ENCODE measurements at places on chromosomes 11 and 22.

- DNase-seq = peak; percentile 66
These were observed 49.3 kb downstream of the AHNAK start for GRCh38 chr11:62497132-62497801.

GRCh38 chr11:86738568-86738967, 61.8 kb upstream of the PRSS23 start:
- no peak for DNase-seq

GRCh38 chr11:130415731-130416529, 12.5 kb downstream of the ADAMTS8 start:
- DNase-seq = no peak

- peak; percentile 96 for DNase-seq
These were observed 7.3 kb downstream of the ADORA2A start for GRCh38 chr22:24434471-24435322.

GRCh38 chr22:44736581-44737405, 15.6 kb upstream of the ARHGAP8 start:
- no peak for DNase-seq

- DNase-seq = no peak
These were observed 29.0 kb upstream of the RASSF10 start for GRCh38 chr11:12979928-12980689.

DNA sequence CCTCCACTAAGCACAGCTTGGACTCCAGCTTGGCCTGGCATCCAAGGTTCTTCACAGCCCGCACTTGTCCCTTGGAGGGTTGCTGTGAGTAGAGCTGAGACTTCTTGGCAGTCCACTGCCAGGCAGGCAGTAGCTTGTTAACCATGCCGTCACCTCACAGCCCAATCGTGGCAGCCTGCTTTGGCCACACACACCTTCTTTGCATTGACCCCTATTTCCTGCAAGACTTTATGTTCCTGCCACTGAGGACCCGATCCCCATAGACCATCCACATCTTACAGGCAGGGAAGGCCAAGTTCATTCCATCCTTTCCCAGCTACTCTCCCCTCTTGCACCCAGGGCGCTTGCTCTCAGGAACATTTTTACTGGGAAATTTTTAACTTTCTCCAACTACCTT, 2.5 kb upstream of the PYGM start:
- DNase-seq = no peak

DNA sequence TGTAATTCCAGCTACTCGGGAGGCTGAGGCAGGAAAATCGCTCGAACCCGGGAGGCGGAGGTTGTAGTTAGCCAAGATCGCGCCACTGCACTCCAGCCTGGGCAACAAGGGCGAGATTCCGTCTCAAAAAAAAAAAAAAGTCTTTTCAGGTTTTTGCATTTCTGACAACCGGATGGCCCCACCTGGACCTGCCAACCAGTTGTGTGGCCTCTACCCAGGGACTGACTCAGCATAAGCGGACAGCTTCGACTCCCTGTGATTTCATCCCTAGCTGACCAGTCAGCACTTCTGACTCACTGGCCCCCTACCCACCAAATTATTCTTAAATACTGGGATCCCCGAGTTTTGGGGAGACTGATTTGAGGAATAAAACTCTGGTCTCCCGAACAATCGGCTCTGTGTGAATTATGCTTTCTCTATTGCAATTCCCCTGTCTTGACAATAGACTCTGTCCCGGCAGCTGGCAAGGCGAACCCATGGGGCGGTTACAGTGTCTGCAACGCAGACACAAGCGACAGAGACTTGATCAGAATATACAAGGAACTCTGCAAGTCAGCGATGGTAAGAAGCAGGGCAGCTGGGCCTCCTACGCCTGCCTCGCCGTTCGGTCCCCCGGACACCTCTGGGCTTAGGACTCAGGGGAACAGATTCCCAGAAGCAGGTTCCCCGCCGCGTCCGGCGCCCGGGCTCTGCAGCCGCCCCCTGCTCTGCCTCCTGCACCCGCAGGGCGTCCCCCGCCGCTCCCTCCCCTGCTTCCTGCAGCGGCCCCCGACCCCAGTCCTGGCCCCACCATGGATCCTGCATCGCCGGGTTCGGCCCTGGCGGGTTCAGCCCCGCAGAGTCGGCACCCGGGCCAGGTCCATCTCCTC, 741 bp upstream of the TALDO1 start:
- peak; percentile 24 for DNase-seq

DNA sequence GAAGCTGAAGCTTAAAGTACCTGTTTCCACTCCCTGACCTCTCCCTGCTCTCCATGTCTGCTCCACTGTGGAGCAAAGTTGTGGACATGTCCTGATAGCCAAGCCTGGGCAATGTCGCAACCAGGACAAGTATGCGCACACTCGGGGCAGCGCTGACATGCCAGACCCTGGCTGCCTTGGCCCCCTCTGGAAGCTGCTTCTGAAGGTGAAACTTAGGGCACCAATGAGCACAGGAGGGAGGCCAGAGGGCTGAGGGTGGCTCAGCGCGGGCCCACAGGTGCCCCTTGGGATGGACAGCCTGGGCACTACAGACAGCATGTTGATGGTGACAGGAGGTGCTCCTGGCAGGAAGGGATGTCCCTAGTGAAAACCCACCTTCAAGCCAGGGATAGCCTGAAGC, 90.2 kb downstream of the CCDC73 start:
- no peak for DNase-seq

DNA sequence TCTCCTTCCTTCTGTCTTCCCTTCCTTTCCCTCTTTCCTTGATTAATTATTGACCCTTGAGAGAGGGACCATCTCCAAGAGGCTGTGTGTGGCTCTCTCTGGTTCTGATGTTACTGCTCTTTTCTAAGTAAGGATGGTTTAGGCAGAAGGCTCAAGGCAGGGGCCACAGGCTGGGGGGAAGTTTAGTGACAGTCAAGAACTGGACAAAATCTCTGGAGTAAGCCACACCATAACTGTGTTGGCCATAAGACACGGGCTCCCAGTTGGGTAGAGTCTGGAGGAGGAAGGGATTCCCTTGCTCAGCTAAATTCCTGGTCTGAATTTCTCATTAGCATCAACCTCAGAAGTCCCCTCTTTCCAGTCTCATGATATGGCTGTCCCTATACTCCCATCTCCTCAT, 74.7 kb downstream of the BUD13 start:
- DNase-seq = no peak

- DNase-seq = no peak
These were observed 215.0 kb downstream of the ST3GAL4 start for GRCh38 chr11:126570489-126570888.

- DNase-seq = no peak
These were observed 608.7 kb downstream of the SOX6 start for GRCh38 chr11:15747671-15748070.

GRCh38 chr11:4103269-4103668, 8.7 kb downstream of the RRM1 start:
- DNase-seq = no peak

DNA sequence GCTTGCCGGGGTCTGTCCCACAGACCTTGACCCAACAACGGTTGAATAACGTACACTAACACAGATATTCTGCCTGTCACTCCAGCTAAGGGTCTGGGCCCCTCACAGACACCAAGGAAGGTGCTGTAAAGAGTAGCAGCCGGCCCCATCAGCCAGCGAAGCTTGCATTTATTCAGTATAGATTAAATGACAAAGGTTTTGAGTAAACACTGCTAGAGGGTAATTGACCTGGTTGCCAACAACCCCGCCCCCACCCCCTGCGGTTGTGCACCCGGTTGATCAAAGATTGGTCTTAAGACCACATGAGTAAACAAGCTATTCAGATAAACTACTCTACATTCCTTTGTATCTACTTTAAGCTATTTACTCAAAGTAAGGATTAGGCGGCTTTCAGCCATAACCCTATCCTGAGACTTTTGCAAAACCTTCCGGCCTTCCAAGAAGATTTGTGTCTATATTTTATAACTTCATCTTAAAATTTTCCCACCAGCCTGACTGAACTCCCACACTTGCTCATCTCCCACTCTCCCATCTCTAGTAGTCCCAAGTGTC, 4.8 kb upstream of the CKAP5 start:
- no peak for DNase-seq

DNA sequence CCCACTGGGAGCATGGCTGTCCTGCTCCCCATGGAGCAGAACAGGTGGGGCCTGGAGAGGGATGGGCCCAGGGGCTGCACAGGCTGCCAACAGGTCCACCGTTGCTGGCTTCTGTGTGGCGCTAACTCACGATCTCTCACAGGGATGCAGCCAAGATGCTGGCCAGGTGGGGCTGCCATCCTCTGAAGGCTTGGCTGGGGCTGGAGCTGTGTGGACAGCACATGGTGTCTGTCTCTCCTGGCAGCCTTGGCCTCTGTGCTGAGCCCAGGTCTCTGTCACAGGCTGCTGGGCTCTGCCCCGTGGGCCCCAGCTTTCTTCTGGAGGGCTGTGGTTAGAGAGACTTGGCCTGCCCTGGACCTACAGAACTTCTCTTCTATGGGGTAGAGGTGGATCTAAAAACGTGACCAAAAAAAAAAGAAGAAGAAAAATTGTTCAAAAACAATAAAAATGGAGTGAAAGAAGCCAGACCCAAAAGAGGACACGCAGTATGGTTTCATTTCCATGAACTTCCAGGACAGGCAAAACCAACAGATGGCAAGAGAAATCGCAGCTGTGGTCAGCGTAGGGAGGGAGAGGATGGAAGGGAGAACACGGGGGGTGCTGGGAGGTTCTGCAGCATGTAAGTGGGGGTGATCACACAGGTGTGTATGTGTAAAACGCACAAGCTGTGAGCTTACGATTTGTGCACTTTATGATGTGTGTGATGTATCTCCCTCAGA, 12.2 kb downstream of the PARVG start:
- DNase-seq = no peak

DNA sequence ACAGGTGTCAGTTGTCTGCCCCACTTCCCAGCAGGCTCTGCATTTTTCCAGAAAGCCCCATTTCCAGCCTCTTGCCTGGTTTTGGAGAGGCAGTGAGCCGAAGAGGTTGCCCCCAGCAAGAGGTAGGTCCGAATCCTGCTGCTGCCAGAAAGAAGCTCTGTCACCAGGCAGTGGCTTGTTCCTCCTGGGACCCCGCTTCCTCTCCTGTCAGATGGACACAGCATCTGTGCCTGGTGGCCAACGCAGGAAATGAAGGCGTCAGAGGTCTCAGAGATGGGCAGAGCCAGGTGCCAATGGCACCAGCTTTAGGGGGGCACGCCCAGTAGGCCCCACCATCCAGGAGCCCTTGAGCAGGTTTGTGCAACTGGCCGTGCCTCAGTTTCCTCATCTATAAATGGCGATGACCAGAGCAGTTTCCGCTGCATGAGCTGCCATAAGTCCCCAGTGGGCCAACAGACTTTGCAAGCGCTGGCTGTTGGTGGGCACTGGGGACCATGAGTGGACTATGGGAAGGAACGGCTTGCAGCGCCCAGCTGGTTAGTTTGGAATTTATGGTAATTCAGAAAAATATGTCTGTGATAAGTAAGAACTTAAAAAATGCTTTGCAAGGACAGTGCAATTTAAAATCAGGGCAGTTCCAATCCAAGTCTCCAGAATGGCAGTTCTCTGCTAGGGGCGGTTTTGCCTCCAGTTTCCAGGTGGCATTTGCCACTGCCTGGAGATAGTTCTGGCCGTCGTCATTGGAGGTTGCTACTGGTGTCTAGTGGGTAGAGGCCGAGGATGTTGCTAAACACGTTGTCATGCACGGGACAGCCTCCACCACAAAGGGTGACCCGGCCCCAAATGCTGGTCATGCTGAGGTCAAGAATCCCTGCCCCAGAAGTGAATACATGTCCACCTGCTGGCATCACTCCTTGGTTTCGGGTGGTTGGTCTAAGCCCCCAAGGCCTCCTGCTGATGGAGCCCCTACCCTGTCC, 2.3 kb upstream of the OSBPL5 start:
- DNase-seq = no peak

- DNase-seq = no peak
These were observed 197.8 kb downstream of the CWF19L2 start for GRCh38 chr11:107259811-107260221.

- no peak for DNase-seq
These were observed 132.9 kb downstream of the C11orf58 start for GRCh38 chr11:16871368-16871767.

DNA sequence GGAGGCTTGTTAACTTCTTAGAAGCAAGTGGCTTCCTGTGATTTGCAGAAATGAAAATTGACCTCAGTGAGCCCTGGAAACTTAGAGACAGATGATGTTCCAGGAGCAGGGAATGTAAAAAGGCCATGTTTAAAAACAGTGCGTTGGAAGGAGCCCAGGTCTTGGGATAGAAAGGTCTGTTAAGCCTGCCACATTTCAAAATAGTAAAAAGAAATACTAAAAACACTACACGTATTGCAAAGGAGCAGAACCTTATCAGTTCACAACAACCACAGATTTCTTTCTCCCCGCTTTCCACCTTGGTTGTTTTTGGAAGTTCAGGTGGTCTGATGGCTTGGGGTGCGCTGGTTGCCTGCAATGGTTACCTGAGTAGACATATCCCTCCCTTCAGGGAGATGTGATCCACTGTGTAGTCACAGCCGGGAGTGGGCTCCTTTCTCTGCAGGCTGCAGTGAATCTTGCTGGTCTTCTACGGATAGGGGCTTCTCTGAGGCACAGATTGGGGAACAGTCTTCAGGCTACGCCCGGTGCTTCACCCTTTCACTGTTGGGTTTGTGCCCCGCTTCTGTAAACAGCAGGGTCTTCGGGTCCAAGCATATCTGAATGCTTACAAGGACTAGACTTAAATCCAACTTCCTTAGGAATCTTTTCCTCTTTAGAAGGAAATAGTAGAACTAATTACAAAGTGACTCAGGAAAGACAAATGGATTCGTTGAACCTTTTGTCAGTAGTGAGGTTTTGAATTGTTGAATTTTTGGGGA, 1.9 kb downstream of the TEAD1 start:
- DNase-seq = no peak

GRCh38 chr11:61701242-61701886, 21.2 kb downstream of the DAGLA start:
- peak; percentile 88 for DNase-seq

- no peak for DNase-seq
These were observed 7.8 kb upstream of the FAT3 start for GRCh38 chr11:92216789-92217188.

- peak; percentile 83 for DNase-seq
These were observed 22.0 kb downstream of the ST14 start for GRCh38 chr11:130181295-130182272.

- no peak for DNase-seq
These were observed 185.2 kb downstream of the GRIK4 start for GRCh38 chr11:120696597-120697218.

GRCh38 chr11:128713595-128713994, 19.7 kb downstream of the FLI1 start:
- peak; percentile 37 for DNase-seq

DNA sequence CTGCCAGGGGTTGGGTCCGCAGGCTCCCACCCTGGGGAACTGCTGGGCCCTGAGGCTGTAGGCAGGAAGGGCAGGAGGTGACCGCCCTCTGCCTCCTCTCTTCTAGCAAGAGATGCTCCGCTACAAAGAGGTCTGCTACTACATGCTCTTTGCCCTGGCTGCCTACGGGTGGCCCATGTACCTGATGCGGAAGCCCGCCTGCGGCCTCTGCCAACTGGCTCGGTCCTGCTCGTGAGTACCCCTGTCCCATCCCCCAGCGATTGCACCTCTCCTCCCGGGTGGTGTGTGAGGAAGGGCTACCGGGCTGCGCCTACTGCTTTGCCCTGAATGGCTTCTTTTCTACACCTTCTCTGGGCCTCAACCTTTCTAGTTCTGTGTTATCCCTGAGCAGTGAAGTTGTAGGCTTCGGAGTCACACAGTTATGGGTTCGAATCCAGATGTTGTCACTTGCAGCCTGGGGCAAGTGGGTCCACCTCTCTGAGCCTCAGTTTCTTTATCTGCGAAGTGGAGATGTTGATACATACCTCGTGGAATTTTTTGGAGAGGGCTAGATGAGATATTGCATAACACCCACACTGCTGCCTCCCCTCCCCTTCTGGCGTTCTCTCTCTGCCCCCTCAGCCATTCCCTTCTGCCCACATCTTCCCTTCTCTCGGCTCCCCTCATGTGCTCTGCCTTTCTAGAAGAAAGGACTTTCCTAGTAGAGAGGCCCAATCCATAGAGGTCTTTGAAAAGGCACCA, 21.1 kb upstream of the MYRF start:
- no peak for DNase-seq

Data from suppressor macrophage treated with lipopolysaccharide for 4 hours (primary cell).